Right atrium auricular region (tissue), 2 donors: ENCODE measurements at places on chromosomes 7 and 10.

DNA sequence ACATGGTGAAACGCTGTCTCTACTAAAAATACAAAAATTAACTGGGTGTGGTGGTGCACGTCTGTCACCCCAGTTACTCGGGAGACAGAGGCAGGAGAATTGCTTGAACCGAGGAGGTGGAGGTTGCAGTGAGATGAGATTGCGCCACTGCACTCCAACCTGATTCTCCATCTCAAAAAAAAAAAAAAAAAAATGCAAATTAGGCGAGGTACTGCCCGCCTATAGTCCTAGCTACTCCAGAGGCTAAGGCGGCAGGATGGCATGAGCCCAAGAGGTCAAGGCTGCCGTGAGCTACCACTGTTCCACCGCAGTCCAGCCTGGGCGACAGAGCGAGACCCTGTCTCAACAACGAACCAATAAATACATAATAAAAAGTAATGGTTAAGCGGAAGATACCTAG lies 1.1 kb upstream of the EIF4H start:
- no peak for DNase-seq

DNA sequence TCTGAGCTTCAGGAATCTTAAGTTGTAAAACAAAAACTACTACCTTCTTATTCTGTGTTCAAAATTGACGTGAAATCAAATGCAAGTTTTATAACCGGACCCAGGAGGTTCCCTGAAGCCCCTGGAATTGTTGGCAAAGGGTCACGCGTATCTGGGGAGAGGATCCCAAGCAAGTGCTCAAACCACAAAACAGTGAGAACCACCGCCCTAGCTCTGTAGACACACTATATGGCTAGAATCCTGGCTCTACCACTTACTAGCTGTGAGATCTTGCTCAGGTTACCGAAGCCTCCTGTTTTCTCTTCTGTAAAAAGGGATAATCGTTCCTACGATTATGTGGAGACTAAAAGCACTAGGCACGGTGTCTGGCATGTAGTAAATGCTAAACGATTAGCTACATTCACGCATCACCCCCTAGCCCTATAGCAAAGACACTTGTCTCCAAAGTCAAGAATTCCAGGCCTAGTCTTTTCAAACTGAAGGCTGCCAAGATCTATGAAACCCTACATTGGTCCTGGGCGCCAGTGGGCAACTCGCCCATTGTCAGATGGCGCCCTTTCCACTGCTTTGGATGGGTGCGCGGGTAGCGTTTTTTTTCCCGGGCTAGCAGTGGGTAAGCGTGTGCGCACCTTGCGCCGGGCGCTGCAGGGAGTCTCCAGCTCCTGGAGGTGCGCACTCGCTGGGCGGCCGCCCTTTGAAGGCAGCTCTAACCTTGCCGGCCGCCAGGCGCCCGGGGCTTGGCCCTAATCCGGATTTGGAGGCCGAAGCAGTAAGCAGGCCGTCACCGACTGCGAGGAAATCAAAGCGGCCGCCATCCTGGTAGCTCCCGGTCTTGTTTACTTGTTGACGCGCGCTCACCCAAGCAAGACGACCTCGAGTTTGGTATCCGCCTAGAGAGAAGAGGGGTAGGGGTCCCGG lies 11.6 kb upstream of the NKX2-3 start:
- no peak for DNase-seq

GRCh38 chr10:13712837-13713581 lies 126.2 kb downstream of the PRPF18 start:
- DNase-seq: peak; percentile 90

- DNase-seq: no peak
These were observed 149.2 kb downstream of the C1GALT1 start for GRCh38 chr7:7331523-7331922.

DNA sequence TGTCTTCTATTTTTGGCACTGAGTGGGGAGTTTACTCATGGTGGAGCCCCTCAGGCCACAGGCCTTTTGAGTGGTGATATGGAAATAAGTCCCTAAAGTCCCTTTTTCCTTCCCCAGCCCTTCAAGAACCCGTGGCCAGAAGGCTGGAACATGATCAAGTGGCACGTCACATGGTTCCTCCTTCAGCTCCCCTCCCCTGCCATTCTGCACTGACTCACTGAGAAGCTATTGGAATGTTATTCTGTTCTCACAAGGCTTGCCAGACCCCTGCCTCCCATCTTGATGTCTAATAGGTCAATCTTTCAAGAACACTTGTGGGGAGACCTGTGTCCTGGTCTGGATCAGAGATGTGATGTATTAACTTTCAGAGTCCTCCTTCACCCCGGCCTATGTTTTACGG lies 279.8 kb downstream of the SEC23IP start:
- no peak for DNase-seq

DNA sequence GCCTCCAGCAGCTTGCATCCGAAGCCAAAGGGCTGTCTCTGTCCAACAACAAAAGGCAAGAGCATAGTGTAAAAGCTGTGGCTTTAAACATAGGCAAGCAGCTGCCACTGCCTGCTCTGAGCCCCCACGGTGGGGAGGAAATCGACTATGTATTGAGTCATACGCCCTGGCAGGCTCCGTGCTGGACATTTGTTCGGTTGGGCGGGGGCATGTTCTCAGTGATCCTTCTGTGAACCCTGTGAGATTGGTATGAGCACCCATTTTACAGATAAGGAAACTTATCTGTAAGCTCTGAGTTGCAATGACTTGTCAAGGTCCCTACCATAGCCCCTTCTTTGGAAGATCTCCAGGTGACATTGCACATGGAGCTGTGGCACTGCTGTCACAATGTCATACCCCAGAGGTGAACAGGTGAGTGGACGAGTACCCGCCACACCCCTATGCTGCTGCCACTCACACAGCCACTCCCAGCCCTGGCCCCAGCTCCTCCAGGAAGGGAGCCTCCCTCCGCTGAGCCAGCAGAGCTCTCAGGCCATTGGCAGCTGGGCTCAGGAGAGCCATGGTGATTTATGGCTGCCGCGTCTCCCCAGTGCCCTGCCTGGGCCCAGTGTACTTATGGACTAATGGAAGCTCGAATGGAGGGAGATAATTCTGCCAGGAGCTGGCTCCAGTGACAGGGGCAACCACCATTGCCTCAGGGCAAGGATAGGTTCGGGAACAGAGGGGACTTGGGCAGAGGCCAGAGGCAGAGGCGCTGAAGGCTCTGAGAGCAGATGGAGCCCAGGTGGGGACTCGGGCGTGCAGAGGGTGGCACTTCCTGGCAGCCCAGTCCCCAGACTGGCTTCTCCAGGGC lies 43.7 kb downstream of the UNC5B start:
- DNase-seq: peak; percentile 79

GRCh38 chr7:2838451-2838850 lies 5.7 kb downstream of the GNA12 start:
- no peak for DNase-seq

GRCh38 chr10:63480237-63480636 lies 14.5 kb upstream of the JMJD1C start:
- DNase-seq: no peak

DNA sequence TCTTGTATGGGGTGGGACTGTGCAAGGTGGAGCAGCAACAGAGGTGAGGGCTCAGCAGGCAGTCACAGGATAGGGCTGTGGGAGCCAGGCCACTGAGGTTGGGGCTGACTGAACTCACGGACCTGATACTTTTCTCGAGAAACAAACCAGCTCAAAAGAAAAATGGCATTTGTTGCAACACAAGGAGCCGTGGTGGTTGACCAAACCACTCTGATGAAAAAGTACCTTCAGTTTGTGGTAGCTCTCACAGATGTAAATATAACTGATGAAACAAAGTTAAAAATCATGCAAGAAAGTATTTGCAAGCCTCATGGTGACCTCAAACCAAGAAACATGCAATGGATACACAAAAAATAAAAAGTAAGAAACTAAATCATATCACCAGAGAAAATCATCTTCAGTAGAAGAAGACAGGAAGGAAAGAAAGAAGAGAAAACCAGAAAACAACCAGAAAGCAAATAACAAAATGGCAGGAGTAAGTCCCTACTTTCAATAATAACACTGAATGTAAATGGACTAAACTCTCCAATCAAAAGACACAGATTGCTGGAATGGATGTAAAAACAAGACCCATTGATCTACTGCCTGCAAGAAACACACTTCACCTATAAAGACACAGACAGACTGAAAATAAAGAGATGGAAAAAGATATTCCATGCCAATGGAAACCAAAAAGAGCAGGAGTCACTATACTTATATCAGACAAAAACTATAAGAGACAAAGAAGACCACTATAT lies 48.9 kb upstream of the DUSP5 start:
- DNase-seq: no peak

DNA sequence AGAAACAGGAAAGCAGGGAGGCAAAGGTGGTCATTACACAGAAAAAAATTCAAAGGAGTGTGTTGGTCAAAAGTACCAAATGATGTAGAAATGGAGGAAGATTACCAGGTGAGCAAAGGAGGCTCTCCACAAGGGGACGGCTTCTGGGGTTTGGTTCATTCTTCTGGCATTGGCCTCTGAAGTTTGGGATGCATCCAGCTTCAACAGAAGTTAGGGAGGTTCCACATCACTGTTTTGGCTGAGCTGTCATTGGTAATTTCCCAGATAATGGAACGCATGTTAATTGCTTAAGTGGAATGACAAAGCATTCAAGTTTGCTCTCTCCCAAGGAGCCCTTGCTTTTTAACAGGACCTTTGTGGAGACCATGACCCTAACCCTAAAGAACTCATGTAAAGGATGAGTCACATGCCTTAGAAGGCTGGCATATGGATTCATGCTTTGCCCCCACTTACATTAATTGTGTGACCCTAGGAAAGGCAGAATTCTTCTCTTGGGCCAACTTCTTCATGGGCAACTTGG lies 398.6 kb downstream of the GPAM start:
- DNase-seq: no peak

DNA sequence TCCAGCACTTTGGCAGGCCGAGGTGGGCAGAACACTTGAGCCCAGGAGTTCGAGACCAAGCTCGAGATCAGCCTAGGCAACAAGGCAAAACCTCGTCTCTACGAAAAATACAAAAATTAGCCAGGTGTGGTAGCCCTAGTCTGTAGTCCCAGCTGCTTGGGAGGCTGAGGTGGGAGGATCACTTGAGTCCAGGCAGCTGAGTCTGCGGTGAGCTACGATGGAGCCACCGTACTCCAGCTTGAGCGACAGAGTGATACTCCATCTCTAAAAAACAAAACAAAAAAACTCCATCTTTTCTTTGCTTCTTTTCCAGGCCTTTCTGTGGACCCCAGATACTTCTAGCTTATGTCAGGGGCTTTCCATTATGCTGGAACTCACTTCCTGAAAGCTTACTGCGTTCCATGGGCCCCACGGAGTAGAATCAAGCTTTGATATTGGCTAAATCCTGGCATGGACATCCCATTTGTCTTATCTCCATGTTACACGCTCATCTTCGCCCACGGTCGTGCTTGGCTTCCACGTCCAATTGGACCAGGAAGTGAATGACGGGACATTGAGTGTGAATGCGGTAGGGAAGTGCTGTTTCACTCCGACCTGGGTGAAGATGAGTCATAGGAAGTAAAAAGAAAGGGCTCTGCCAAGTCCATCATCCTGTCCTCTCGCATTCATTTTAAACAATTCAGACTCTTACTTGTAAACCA lies 45.7 kb downstream of the FAM171A1 start:
- DNase-seq: no peak

- DNase-seq: no peak
These were observed 64.9 kb upstream of the FZD8 start for GRCh38 chr10:35706959-35707358.

GRCh38 chr10:62696798-62697197 lies 107.7 kb upstream of the ADO start:
- DNase-seq: no peak

DNA sequence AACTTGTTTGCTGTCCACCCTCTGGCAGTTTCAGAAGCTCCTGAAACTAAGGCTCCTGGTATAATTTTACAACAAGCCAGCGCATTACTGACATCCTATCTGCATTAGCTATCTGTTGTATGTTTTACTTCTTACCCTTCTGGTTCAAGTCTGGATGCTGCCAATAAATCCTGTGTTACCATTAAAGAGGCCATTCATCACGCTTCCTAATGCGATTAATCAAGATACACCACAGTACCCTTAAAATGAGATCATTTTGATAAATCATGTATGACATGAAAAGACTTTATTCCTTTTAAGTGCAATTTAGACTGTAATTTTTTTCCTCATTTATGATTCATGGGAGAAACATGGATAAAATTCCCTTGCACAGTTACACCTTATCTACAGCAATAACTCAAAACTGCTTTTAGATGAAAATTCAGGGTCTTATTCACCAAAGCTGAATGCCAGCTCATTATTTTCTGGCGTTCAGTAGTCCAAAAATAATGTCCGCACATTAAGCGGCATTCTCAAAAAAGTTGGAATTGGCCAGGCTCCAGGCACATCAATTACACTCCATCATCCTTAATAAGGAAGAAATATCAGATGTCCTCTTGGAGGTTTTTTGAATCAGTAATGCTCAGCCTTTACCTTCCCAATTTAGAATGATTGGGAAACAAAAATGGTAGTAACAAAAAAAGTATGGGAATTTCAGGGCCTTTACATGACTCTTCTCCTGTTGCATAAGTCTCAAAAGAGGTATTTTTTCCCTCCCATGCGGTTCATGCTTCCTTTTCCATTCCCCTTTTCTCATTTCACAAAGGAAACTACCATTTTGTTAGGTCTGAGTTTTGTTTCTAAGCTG lies 878.5 kb downstream of the LRMDA start:
- no peak for DNase-seq

GRCh38 chr10:80617807-80618206 lies 80.1 kb downstream of the SH2D4B start:
- DNase-seq: no peak

DNA sequence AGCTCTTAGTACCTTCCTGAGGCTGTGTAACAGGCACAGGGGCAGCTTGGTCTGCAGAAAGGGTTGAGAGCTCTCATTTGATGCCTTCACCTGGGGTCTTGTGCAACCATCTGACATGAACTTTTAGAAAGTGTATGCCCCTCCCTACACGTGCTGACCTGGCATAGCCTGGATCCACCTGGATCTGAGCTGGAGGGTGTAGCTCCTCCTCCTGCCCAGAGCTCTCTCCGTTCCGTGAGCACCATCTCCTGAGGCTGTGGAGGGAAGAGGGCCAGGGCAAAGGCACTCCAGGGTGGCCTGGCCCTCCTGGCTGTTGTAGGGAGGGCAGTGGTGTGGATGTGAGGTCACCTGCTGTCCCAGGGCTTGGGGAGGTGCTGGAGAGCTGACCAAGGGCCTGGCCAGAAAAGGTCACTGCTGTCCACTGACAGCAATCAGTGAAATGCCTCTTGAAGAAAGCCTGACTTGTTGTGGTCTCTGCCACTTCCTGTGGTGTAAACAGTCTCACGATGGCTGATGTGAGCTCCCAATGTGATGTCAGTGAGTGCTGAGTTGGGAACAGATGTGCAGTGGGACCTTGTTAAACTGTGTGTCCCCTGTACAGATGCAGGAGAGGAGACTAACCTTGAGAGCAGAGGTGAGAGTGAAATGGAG lies 23.0 kb downstream of the AMZ1 start:
- no peak for DNase-seq

GRCh38 chr7:35505066-35505465 lies 189.9 kb downstream of the HERPUD2 start:
- no peak for DNase-seq
